NCI-H187 (cell line): ENCODE measurements at places on chromosomes 2 and 18.
A peak's percentile ranks its signal among the peaks of the same experiment; 100 is the strongest.

DNA sequence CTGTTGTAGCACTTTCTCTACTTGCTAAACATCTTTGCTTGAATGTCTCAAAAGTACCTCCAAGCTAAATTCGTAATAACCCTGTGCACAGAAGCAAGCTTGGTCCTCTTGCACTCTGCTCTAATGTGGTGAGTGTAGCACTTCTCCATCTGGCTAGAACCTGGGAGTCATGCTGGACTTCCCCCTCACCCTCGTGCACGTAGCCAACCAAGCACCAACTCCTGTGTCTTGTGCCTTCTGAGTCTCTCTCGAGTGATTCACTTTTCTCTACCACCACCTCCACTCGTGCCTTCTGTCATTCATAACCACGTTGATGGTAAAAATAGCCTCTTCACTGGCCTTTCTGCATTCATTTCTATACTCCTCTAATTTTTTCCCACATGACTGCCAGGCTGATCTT is 91.9 kb upstream of the KCNE4 start:
- DNase-seq = no peak

- no peak for DNase-seq
These were observed 297.1 kb downstream of the ASXL3 start for GRCh38 chr18:33875029-33875565.

DNA sequence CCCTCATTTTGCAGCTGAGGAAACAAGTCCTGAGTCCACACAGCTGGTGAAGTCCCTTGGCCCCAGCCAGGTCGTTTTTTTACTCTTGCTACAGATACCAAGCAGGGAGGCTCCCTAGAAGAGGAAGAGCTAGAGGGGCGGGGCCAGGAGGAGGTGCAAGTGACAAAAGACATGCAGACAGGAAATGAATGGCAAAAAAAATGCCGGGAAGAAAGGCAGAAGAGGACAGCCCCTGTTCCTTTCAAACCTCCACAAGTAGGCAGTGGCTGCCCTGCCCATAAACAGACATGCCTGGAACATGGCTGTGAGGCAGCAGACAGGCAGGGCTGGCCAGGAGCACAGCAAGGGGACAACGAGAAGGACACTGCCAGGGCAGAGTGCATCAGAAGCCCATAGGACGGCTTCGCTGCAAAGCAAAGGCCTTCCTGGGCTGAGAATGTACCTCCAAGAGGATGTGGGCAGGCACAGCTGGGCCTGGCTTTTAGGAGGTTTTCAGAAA is 108.7 kb downstream of the ZBTB7C start:
- peak; percentile 33 for DNase-seq

DNA sequence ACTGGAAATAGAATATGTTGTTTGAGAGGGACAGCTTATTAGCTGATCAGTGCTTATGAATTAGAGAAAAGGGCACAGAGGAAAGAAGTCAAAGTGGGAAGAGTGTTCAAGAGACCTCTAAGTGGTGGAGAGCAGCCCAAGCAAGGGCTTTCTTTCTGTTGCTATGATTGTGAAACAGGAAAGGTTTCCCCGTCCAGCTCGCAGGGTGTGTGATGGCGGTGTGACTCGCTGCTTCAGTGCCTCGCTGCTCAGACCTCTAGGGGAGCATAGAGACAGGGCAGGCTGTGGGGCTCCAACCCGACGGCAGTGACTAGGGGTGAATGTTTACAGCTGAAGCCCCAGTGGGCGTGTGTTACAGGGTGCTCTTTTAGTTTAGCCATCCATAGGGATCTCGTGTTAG is 166.5 kb upstream of the COPS8 start:
- DNase-seq = no peak

DNA sequence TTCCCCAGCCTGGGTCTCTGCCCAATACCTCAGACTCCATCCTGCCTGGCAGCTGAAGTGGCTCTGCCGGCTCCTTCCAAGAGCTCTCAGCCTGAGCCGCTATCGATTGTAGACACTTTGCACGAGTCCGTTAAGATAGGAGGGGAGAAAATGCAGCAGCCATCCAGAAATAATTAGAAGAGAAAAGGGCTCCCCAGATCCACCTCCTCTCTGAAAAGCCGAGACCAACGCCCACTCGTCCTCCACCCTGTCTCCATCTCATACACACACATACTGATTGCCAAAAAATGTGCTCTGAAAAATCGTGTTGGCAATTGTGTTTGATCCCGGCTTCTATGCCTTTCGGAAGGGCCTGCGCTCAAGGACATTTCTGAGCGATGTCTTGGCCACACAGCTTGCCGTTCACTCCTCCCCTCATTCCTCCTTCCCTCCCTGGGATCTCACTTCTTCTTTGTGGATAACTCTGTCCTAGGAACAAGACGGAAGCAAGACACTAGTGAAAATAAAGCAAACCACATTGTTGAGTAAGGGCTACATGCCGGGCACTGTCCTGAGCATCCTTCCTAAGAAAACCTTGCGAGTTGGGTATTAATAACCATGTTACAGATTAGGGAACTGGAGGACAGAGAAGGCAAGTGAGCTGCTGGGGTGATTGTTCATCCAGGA is 372.8 kb upstream of the MYT1L start:
- DNase-seq = no peak

- DNase-seq = no peak
These were observed 86.3 kb downstream of the ZFP36L2 start for GRCh38 chr2:43139996-43140621.

- no peak for DNase-seq
These were observed 2.3 kb downstream of the LHCGR start for GRCh38 chr2:48753228-48753627.

GRCh38 chr18:67179726-67180125 is 336.8 kb downstream of the DSEL start:
- DNase-seq = no peak

DNA sequence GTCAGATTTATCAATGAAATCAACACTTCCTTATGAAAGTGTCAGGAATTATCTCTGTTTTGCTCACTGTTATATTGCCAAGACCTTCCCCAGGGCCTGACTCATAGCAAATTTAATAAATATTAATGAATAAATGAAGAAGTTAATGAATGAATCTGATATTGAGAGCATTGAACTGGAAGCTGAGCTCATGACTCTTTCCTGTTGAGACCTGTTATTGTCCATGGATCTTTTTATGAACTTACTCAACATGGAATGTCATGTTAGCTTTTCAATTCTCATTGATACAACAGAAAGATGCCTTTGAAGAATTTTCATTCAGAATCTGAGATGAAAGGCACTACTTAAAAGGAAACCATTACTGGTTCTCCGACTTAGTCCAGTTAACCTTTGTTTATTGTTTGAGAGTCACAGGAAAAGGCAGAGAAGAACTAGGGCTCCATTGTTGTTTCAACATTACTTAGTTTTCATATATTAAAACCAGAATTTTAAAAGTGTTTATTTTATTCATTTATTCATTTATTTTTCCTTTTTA is 90.4 kb upstream of the UNC80 start:
- no peak for DNase-seq

DNA sequence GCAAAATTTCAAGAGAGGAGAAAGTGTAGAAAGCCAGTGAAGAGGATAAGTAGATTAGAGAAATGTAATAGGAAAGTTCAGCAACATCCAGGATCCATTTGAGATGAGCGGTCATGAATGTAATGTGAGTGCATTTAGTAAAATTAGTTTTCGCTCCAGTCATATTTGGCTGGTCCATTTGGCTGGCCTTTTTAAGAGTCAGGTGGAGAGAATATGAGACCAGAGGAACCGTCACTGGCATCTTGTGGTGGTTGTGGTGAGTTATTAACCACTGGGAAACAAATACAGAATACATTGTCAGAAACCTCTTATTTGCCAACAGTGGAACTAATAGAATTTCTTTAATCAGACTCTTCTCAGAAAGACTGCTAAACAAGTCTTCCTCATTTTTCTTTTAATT is 1064.3 kb upstream of the CDH2 start:
- no peak for DNase-seq

DNA sequence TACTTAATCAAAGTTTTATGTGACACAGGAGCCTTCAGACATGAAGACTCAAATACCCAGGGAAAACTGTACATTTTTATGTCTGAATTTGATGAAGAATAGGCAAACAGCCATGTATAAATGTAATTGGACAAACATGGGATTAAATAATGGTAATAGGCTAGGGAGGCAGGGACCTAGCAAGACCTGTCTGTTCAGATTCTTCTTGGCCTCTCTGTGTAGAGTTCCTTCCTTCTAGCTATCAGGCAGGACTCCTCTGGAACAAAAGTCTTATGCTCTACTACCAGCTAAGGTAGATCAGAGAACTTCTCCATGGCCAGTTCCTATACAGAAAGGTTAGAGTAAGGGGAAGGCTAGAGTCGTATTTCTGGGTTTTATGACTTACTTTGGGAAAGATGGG is 9.5 kb upstream of the PARD3B start:
- DNase-seq = no peak

DNA sequence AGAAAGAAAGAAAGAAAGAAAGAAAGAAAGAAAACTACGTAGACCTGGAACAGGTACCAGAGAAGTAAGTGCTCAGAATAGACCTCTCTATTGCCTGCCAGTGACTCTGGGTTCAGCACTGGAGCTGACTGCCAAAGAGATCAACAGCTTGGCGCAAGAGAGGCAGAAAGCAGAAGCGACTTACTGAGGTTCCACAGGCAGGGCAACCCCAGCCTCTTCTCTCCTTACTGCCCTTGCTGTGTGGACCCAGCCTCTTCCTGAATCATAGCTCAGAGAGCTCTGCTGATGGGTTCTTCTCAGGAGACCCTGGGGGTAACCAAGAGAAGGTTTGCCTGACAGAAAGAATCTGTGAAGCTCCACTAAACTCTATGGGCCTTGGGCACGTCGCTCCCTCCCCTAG is 7.1 kb downstream of the CAPN13 start:
- DNase-seq = no peak

- peak; percentile 87 for DNase-seq
These were observed 22.7 kb upstream of the PDIA6 start for GRCh38 chr2:10835052-10835970.

GRCh38 chr2:101912545-101912944 is 79.2 kb upstream of the IL1R2 start:
- DNase-seq = no peak

DNA sequence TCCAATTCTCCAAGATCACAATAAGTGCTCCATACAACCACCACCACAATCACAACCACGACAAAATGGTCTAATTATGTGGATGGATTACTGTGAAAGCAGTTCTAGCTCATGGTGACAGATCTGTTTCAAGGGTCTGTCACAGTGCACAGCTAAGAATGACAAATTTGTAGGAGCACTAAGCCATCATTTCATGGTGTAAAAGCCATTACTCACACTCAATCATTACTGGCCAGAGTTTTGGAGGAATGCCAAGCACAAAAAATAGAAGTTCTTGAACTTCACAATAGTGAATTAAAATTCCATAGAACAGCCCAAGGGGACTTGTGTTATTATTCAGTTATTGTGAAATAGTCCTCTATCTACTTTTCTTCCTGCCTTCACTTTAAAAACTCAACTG is 2.3 kb downstream of the CPS1 start:
- no peak for DNase-seq

- no peak for DNase-seq
These were observed 617.0 kb upstream of the CDH2 start for GRCh38 chr18:28793901-28794300.

GRCh38 chr2:86675511-86676015 is 44.5 kb upstream of the RMND5A start:
- no peak for DNase-seq

GRCh38 chr18:74534981-74535649 is 815 bp downstream of the CNDP1 start:
- DNase-seq = no peak

GRCh38 chr2:232574674-232575403 is 24.4 kb downstream of the EIF4E2 start:
- DNase-seq = no peak

- no peak for DNase-seq
These were observed 22.5 kb upstream of the SCYGR5 start for GRCh38 chr2:227643990-227644551.

DNA sequence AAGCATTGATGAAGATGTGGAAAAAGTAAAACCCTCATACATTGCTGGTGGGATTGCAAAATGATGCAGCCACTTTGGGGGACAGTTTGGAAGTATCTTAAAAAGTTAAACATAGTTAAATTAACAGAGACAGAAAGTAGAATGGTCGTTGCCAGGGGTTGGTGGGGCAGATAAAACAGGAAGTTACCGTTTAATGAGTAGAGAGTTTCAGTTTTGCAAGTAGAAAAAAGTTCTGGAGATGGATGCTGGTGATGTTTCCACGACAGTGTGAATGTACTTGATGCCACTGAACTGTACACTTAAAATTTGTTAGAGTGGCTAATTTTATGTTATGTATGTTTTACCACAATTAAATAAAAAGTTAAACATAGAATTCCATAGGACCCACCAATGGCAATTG is 44.5 kb upstream of the EGR4 start:
- no peak for DNase-seq

DNA sequence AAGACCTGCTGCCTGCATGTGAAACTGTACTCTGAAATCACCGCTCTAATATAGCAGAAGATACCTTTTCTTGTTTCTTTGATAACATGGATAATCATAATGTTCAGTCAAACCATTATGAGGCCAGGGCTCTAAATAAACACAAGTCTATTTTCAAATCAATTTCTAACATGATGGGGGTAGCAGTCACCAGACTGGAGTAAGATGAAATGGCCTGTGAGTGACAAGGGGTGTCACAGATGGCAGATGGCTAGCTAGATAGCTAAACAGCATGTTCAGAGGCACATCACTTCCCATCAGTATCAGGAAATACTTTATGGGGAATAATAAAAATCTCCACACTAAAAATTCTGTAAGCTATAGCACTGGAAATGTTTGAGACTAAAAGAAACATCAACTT is 14.0 kb downstream of the MBD2 start:
- DNase-seq = no peak

DNA sequence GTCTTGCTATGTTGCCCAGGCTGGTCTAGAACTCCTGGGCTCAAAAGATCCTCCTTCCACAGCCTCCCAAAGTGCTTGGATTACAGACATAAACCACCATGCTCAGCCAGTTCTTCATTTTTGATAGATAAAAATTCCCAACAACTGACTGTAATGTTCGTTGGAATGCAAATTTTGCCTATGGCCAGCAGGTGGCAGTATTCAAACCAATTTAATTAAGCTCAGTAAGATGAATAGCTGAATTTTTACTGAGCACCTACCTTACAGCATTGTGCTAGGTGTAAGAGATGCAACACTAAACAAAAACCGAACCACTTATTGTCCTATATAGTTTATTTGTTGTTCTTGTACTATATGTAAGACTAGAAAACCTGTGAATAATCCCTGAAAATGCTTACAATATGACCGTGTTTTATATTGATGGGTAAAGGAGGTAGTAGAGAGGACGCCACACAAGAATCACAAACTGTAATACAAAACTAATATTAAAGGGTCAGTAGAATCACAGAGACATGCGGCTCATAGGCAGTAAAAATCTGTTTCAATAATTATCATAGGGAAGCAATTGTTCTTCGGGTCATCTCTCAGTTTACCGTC is 8.2 kb upstream of the TMEM182 start:
- peak; percentile 0 for DNase-seq

GRCh38 chr18:66548747-66549146 is 55.1 kb downstream of the CDH19 start:
- no peak for DNase-seq
